Inflammatory macrophage (primary cell): ENCODE measurements at places on chromosomes 3 and 15.

- no peak for DNase-seq
Measured at GRCh38 chr3:51794206-51794605, 15.2 kb upstream of the IQCF6 start.

DNA sequence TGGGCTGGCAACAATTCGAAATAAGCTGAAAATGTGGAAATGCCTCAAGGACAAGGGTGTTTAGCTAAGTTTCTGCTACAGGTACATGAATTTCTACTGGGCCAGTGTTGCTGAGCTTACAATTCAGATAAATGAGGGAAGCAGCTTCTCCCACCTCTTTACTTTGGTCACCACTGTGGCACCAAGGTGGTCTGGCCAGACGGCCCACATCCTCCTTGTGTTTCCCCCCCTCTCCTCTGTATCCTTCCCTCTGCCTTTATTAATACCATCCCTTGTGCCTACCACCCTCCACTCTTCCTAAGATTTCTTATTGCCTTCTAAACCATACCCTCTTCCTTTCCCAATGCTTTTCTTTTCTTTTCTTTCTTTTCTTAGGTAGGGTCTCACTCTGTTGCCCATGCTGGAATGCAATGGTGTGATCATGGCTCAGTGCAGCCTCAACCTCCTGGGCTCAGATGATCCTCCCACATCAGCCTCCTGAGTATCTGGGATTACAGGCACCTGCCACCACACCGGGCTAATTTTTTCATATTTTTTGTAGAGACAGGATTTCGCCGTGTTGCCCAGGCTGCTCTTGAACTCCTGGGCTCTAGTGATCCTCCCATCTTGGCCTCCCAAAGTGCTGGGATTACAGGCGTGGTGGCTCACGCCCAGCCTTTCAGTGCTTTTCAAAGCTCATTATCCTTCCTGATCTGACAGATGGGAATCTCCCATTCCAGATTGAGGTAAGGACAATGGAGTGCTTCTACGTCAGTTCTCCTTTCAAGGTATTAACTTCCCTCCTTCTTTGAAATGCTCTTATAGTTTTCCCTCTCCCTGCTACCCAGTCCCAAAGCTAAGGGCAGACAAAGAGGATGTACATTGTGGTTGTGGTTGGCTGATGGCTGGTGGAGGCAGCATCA, 14.8 kb downstream of the ANXA2 start:
- DNase-seq = no peak

DNA sequence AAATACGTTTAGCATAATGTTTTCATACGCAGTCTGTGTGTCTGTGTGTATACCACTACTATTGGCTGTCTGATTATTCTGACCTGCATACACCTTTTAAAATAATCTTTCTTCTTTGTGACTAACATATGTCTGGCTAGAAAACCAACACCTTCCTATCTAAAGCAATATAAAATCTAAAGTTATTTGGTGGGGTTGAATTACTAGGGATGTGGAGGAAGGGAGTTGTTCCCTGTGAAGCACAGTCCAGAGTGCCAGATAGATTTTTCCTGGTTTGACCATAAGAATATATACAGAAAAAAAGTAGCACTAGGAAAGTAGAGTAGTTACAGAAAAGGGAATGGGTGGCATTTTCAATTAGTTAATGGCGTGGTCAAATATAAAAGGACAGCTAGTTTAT, 918.8 kb downstream of the NAALADL2 start:
- DNase-seq = no peak

GRCh38 chr3:29226706-29227105, 54.2 kb upstream of the RBMS3 start:
- no peak for DNase-seq

DNA sequence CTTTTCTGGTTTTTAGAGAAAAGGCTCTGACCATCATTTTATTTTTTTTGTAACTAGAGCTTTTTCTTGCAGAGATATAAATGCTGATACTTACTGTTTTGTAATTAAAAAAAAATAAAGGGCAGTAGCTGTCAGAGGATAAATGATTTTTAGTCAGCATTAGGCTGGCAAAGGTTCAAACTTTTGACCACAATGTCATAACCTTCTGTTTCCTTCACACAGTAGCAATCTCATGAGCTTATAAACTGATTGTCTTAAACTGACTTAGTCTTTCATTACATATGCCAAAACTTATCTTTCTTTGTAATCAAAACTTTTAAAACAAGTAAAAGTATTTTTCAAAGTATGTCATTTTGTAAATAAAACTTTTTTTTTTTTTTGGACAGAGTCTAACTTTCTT, 841.9 kb downstream of the OTOL1 start:
- no peak for DNase-seq

- no peak for DNase-seq
Measured at GRCh38 chr15:39595338-39596221, 14.7 kb downstream of the THBS1 start.
